Left renal pelvis (tissue), 4 donors: ENCODE measurements at places on chromosomes 7 and 10. TPM values are rescaled to one million over a fixed set of nuclear protein-coding genes. Genes with fewer than 3 reads are reported as not detected.

TRPV6 gene
- polyA plus RNA-seq = 0.31 TPM

GRCh38 chr10:78038105-78038504 is 4.4 kb downstream of the RPS24 start:
- no peak for DNase-seq

LRRD1 gene
- polyA plus RNA-seq = 0.24 TPM

TACC2 gene
- 35.3 TPM for polyA plus RNA-seq

DNA sequence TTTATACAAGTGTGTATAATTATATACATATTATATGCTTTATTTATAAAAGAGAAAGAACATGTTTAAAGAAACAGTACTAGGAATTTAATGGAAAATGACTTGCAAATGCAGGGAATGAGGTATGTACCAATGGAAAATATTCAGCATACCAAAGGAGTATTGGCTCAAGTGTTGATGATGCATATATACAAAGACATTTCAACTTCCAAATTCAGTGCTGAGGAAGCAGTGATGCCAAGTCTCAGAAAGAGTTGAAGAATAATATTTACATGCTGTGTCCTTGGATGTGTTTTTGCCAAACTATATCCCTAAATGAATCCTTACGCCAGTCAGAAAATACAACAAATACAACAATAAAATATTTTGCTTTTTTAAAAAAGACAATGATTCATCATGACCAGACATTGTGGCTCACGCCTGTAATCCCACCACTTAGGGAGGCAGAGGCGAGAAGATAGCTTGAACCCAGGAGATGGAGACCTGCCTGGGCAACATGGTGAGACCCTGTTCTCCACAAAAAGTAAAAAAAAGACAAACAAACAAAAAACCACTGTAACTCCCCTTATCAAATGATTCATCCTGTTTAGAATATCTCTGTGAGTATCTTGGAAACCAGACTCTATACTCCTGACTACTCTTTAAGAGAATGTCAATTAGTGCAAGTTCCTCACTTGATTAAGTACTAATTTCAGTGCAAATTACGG is 157.2 kb downstream of the CHRM2 start:
- no peak for DNase-seq

HOXA1 gene
- 2.7 TPM for polyA plus RNA-seq
